ENCODE measurements at places on chromosomes 3 and 15.

DNA sequence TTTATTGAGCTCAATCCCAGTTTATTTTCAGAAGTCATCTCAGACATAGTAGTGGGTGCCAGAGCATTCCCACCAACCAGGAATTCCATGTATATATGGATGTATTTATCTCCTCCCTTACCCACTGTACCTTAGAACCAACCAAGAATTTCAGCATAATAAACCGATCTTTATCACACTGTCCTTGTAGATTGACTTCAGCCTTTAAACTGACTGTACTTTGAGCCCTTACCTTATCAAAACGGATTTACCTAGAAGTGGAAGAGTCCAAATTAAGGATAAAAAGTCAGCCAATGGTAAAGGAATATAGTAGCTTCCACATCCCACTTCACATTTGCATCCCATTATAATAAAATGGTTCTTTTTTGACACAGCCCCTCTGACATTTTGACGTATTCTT, 37.9 kb downstream of the GATM start:
- no peak for DNase-seq

GRCh38 chr15:57735891-57736290, 29.4 kb downstream of the POLR2M start:
- DNase-seq = no peak

DNA sequence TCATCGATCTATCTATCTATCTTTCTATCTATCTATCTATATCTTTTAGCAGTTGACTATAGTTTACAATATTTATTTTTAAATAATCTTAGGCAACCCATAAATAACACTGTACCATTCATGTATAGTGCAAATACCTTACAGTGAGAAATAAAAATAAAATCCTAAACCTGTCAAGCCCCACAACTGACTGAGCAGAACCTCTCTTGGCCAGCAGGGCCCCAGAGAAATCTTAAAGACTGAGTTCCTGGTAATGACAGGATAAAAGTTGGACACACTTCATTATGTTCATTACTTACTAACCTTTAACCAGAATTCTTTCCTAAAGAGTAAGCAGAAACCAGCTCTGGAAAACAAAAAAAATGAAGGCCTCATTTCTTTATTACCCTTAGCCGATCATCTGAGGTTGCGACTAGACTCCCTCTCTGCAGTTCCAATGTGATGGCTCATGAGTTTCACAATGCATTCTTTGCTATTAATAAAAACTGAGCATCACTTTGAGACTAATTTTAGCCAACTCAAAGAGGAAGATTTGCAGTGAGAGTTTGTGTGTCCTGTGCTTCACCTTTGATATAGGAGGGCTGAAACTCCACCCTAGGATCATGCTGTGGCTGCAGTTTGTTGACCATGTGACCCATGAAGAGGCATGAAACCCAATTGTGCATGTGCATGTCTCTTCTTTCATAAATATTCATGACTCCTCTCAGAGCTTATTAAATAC, 1072.0 kb downstream of the NSUN3 start:
- DNase-seq = peak; percentile 95

- DNase-seq = no peak
These were observed 44.1 kb downstream of the SLC41A3 start for GRCh38 chr3:126039870-126040269.

- peak; percentile 51 for DNase-seq
These were observed 26.7 kb upstream of the DRD3 start for GRCh38 chr3:114205541-114205940.

GRCh38 chr3:157275832-157276231, 115.9 kb upstream of the CCNL1 start:
- no peak for DNase-seq

GRCh38 chr15:79366691-79367090, 55.8 kb downstream of the TMED3 start:
- peak; percentile 21 for DNase-seq

- peak; percentile 39 for DNase-seq
These were observed 159.8 kb downstream of the THSD4 start for GRCh38 chr15:71275098-71275497.

DNA sequence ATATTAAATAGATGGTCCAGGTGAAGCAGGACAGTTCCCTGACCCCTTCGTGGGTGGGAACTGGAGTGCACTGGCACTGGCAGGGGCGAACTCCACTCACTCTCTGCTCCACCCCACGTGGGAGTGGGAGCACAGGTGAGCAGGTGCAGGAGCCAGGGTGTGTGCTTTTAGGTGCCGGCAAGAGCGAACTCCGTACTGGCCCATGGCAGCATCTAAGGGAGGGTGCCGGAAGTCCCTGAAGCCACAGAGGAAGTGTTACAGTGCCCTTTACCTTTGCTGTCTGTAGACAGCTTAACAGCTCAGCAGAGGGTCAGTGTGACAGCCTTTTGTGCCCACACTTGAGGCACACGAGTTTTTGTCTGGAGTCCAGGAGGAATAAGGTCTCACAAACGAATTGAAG, 26.7 kb upstream of the PIAS1 start:
- DNase-seq = no peak

- DNase-seq = no peak
These were observed 292.0 kb upstream of the SUCLG2 start for GRCh38 chr3:67946436-67946835.

DNA sequence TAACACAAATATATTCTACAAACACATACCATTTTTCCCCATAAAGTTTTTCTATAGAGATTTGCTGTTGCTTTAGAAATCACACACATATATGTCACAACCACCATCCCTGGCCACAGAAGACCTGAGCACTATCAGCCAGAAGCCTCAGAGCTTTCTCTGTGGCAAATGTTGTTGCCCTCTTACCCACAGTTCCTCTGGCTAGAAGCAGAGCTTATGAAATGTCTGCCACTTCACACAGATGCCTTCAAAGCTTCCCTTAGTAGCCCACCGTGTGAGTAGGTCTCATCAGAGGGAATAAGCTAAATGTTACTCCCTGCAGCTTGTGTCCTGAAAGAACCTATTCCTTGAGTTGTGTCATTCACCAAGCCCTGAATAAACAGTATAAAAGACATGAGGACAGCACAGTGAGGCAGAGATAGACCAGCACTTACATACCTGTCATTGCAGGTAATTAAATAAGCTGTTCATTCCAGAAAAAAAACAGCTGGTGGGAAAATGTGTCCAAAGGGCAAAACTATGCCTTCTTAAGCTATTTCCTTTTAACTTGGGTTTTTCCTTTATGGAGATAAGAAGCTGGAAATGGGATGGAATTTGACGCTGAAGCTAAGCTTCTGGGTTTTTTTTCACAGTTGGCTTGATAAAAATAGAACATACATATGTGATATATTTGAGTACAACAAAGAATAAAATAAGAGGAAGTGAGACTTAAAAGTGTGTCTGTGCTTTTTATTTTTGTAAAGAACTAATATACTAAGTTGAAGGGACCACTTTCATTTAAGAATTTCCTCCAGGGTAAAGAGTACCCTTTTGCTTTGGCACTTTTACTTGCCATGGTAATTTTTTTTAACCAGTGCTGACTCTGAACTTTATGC, 391.4 kb downstream of the KCNH8 start:
- DNase-seq = no peak

DNA sequence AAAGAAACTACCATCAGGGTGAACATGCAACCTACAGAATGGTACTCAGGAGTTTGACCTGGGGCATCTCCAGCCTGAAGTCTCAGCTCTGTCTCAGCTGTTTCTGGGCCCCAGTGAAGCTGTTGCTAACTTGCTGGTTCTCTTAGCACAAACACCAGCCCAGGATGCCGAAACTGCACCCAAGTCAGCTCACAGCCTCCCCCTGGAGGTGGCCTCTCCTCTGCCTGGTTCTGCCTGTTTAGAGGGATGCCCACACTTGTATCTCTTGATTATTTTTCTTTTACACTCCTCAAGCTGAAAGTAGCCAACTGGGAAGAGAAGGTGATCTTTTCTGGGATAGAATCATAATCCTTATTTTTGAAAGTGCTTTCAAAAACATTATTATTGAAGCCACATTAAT, 289.0 kb upstream of the RASGRP1 start:
- DNase-seq = peak; percentile 23

GRCh38 chr3:32450426-32450825, 52.2 kb downstream of the CMTM6 start:
- DNase-seq = no peak

DNA sequence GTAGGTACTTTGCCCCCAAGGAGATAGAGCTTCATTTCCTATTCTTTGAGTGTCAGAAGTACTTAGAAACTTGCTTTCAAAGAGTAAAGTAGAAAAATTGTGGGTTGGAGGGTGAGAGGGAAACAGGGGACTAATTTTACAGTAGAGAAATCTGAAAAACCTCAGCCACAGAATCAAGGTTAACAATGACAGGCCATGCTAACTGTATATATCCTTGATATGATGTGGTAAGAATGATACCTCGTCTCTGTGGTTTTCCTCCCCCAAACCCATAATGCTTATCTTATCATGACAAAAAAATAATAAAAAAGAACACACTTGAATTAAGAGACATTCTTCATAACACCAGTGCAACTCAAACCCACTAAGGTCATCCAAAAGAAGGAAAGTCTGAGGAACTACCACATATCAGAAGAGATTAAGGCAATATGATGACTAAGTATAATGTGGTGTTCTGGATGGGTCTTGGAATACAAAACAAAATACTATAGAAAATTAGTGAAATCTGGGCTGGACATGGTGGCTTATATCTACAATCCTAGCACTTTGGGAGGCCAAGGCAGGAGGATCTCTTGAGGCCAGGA, 360.4 kb downstream of the ULK4 start:
- no peak for DNase-seq
